ENCODE measurements at places on chromosomes 5 and 9.

GRCh38 chr5:144582066-144582465 is 411.4 kb downstream of the KCTD16 start:
- DNase-seq: no peak

DNA sequence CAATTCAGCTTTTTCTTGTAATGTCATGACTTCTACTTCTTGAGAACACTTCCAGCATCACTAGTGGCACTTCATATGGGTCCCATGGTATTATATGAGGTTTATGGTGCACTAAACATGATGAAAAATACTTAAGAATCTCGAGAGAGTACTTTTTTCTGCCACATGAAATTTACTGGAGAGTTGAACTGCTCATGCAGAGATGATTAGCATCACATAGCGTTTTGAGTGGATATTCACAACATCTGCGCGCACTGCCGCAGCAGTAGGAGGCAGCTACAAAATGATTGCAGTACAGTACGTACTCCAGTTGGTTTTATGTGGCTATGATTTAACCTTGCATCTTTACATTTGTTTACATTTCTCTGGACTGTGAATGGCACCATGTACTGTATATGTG is 14.7 kb downstream of the RAD1 start:
- no peak for DNase-seq

- no peak for DNase-seq
Observed at GRCh38 chr5:150129454-150129812, 26.2 kb downstream of the PDGFRB start.

DNA sequence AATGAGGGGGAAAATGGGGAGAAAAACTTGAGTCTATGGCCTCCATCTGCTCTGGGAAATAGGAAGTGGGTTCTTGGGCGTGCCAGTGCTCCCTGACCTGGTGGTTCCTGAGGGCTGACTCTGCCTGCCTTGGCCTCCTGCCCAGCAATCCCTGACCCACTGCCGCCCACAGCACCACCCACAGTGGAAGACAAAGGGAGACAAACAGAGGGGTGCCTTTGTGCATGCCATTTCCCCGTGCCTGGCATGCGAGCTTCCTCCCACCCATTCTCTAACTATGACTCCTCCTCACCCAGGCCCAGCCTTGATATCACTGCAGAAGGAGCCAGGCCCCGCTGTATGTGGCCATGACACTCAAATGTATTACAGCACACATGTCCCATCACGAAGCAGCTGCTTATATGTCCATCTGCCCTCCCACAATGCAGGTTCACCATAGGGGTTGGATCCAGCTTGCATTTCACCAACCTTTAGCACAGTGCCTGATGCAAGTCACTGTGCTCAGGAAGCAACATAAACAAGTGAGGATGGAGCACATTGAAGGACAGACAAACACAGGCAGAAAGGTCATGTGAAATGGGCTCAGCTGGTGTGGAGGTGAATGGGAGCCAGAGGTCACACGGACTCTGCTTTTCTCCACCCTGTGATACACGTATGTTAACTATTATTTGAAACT is 84.4 kb downstream of the ADRB2 start:
- no peak for DNase-seq

GRCh38 chr5:66467564-66467963 is 128.6 kb upstream of the MAST4 start:
- DNase-seq: no peak

DNA sequence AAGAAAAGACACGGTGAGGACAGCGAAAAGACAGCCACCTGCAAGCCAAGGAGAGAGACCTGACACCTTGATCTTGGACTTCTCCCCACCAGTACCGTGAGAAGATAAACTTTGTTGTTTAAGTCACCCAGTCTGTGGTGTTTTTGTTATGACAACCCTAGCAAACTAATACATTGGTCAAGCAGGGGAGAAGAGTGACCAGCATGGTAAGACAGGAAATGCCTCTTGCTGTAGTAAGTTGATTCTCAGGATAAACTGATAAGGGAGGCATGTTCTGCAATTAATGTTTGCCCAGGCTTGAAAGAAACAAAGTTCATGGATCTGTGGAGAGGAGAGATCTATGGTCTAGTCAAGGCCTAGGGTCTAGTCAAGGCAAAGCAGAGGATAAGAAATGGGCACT is 801.2 kb downstream of the MAT2B start:
- DNase-seq: no peak

GRCh38 chr5:55406292-55406691 is 98.5 kb downstream of the MTREX start:
- no peak for DNase-seq

All from GM10248 (cell line).